CD4-positive, alpha-beta T cell (primary cell): ENCODE measurements at places on chromosomes 3 and 15.
A peak's percentile ranks its signal among the peaks of the same experiment; 100 is the strongest.

DNA sequence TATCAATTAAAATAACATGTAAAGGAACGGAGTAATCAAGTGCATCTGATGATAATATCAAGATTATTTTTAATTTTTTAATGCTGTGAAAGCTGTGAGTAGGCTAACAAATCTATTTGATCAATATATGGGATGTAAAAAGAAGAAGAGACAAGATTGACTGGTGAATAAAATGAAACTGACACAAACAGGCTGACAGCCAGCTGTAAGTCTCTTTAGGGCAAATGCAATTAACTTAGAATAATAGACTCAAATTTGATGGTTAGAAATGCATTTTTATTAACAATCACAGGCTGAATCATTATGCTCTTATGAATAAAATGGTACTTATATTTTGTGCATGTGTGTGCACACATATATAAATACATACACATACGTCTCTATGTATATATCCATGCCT is 68.0 kb downstream of the MDFIC2 start:
- H3K4me1 ChIP-seq: no peaks in the 10 kb centered on the region
- no peak for DNase-seq
- H3K27ac ChIP-seq: no peak overlapping the region
- H3K36me3 ChIP-seq: no peaks in the 10 kb centered on the region

GRCh38 chr3:126267976-126268615 is 87.7 kb upstream of the ALDH1L1 start:
- H3K27me3 ChIP-seq: peaks cover 29% of the 10 kb centered on the region
- H3K4me3 ChIP-seq: no peak overlapping the region
- DNase-seq: no peak
- H3K36me3 ChIP-seq: no peaks in the 10 kb centered on the region
- no peaks in the 10 kb centered on the region for H3K4me1 ChIP-seq

DNA sequence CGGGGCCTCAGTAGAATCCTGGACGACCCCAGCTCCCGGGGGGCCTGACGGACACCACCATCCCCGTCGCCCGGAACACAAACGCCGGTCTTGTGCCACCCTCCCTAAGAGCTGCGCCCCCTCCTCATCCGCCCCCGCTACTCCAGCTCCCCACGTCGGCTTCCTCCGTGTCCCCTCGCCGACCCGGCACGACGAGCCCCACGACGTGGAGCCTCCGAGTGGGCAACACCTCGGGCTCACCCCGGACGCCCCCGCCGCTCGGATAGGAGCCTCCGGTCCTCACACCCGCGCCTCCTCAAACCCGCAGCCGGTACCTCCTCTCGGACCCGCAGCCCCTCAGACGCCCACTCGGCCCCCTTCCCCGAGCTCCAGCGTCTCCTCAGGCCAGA is 525 bp downstream of the NPTN start:
- peak; percentile 37 for DNase-seq
- no peak overlapping the region for H3K27ac ChIP-seq
- peak overlapping the region; percentile 86 for H3K4me3 ChIP-seq
- peaks cover 24% of the 10 kb centered on the region for H3K4me1 ChIP-seq

DNA sequence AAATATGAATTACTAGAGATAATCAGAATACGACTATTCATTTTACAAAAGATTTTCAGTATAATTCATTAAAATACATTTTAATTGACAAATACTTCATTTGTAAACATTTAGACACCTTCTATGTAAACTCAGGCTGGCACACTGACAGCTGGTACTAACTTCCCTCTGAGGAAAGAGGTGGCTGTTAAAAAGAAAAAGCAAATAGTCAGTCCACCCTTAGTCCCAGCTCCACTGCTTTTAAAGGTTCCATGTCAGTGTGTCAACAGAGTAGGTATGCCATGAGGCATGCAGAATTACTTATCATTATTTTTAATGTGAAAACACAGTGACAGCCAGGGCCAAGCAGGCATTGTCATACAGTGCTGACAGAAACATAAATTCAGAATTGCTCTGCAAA is 16.1 kb downstream of the TM6SF1 start:
- no peaks in the 10 kb centered on the region for H3K36me3 ChIP-seq
- no peak overlapping the region for H3K4me3 ChIP-seq
- H3K27ac ChIP-seq: no peak overlapping the region
- no peak for DNase-seq
- H3K27me3 ChIP-seq: no peaks in the 10 kb centered on the region
- no peaks in the 10 kb centered on the region for H3K4me1 ChIP-seq

GRCh38 chr15:52677593-52678467 is 1.4 kb downstream of the ATOSA start:
- no peaks in the 10 kb centered on the region for H3K27me3 ChIP-seq
- H3K4me1 ChIP-seq: peaks cover 14% of the 10 kb centered on the region
- DNase-seq: peak; percentile 42
- peak overlapping the region; percentile 97 for H3K27ac ChIP-seq
- peaks cover 41% of the 10 kb centered on the region for H3K36me3 ChIP-seq
- H3K4me3 ChIP-seq: peak overlapping the region; percentile 94

GRCh38 chr3:44048196-44048924 is 193.3 kb upstream of the TOPAZ1 start:
- H3K27me3 ChIP-seq: no peaks in the 10 kb centered on the region
- no peaks in the 10 kb centered on the region for H3K36me3 ChIP-seq
- H3K4me3 ChIP-seq: no peak overlapping the region
- H3K27ac ChIP-seq: no peak overlapping the region

- H3K4me1 ChIP-seq: no peaks in the 10 kb centered on the region
- no peak overlapping the region for H3K27ac ChIP-seq
Observed at GRCh38 chr3:154764856-154765640, 315.1 kb upstream of the MME start.

GRCh38 chr3:8938021-8938420 is 25.3 kb downstream of the RAD18 start:
- H3K36me3 ChIP-seq: peaks cover 28% of the 10 kb centered on the region
- no peak overlapping the region for H3K4me3 ChIP-seq
- H3K27me3 ChIP-seq: no peaks in the 10 kb centered on the region
- DNase-seq: no peak

GRCh38 chr3:148588291-148588690 is 109.4 kb upstream of the AGTR1 start:
- H3K4me3 ChIP-seq: no peak overlapping the region
- no peak overlapping the region for H3K27ac ChIP-seq
- no peaks in the 10 kb centered on the region for H3K4me1 ChIP-seq
- no peaks in the 10 kb centered on the region for H3K36me3 ChIP-seq
- DNase-seq: no peak
- H3K27me3 ChIP-seq: no peaks in the 10 kb centered on the region

DNA sequence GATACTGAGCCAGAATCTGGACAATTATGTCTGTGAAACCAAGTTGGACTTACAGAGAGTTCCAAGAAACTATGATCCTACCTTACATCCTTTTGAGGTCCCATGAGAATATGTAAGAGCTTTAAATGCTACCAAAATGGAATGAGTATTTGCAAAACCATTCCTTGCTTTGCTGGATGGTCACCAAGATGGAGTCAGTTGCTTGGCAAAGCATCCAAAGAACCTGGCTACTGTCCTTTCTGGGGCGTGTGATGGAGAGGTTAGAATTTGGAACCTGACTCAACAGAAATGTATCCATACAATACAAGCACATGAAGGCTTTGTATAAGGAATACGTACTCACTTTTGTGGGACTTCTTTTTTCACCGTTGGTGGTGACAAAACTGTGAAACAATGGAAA is 36.2 kb downstream of the AP4E1 start:
- DNase-seq: no peak
- peaks cover 39% of the 10 kb centered on the region for H3K36me3 ChIP-seq
- no peaks in the 10 kb centered on the region for H3K27me3 ChIP-seq
- H3K27ac ChIP-seq: no peak overlapping the region

- no peak for DNase-seq
- H3K4me3 ChIP-seq: no peak overlapping the region
- H3K4me1 ChIP-seq: peaks cover 6% of the 10 kb centered on the region
- H3K27ac ChIP-seq: no peak overlapping the region
- H3K27me3 ChIP-seq: peaks cover 1% of the 10 kb centered on the region
- no peaks in the 10 kb centered on the region for H3K36me3 ChIP-seq
Observed at GRCh38 chr3:50268276-50268675, 671 bp upstream of the SEMA3B start.

GRCh38 chr15:69082021-69082502 is 67.6 kb downstream of the NOX5 start:
- DNase-seq: no peak
- H3K27ac ChIP-seq: no peak overlapping the region
- H3K36me3 ChIP-seq: no peaks in the 10 kb centered on the region
- no peaks in the 10 kb centered on the region for H3K4me1 ChIP-seq
- no peaks in the 10 kb centered on the region for H3K27me3 ChIP-seq
- no peak overlapping the region for H3K4me3 ChIP-seq

GRCh38 chr3:149638228-149639092 is 19.4 kb downstream of the WWTR1 start:
- H3K36me3 ChIP-seq: no peaks in the 10 kb centered on the region
- DNase-seq: no peak
- H3K27me3 ChIP-seq: no peaks in the 10 kb centered on the region
- no peaks in the 10 kb centered on the region for H3K4me1 ChIP-seq
- no peak overlapping the region for H3K27ac ChIP-seq

DNA sequence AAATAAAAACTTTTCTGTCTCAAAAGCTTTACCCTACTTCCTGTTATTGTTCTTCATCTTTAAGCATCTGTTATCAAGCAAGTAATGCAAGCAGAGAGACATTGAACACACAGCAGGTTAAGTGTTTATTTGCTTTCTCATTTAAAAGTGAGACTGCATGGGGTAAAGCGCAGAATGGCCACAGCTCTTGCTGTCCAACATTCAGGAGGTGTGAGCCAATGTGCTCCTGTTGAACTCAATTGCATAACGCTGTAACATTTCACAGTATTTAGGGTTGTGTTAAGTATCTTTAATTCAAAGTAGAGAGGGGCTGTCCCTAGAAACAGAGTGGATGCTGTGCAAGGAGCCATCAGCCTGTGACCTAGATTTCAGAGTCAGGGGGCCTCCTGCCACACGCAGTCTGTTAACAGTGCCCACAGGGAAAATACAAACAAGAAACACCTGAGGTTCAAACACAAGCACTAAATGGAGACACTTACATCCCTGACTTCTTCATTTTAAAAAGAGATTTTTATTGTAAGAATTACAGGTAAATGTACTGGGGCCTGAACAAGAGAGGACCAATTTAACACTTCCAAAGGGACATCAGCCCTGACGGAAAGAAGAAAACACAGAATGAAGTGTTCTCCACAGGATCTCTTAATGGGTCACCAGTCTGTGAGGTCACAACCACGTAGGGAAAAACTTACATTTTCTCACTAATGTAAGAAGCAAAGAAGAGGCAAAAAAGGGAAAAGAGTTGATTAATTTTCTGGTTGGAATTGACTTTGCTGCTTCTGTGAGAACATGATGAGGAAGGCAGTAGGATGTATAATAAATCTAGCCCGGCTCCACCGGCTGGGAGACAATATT is 815.1 kb downstream of the VGLL3 start:
- no peak overlapping the region for H3K27ac ChIP-seq
- no peaks in the 10 kb centered on the region for H3K4me1 ChIP-seq
- H3K36me3 ChIP-seq: no peaks in the 10 kb centered on the region
- no peak overlapping the region for H3K4me3 ChIP-seq

DNA sequence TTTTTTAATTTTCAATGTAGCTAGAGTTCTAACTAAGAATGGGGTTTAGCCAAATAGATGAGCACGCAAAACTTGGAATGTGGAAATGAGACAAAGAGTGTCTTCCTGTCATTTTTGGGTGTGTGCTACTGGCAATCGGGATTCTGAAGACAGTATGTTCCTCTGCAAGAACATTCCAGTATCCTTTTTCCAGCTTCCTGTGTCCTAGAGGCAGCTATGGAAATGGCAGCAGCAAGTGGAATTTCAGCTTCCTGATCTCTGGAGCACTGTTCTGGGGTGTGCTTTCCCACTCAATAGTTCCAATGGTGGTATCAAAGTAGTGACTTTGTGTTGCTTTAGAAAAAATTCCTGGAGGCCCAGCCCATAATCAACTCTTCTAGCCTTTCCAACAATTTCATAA is 642.9 kb upstream of the KCNMB2 start:
- H3K36me3 ChIP-seq: no peaks in the 10 kb centered on the region
- H3K27me3 ChIP-seq: no peaks in the 10 kb centered on the region
- no peak overlapping the region for H3K27ac ChIP-seq
- H3K4me3 ChIP-seq: no peak overlapping the region

GRCh38 chr3:50319181-50319893 is 3.2 kb downstream of the HYAL2 start:
- no peak for DNase-seq
- H3K36me3 ChIP-seq: no peaks in the 10 kb centered on the region
- H3K4me3 ChIP-seq: no peak overlapping the region
- peaks cover 73% of the 10 kb centered on the region for H3K4me1 ChIP-seq
- no peaks in the 10 kb centered on the region for H3K27me3 ChIP-seq

GRCh38 chr3:172087602-172088580 is 48.5 kb downstream of the FNDC3B start:
- no peak overlapping the region for H3K4me3 ChIP-seq
- no peaks in the 10 kb centered on the region for H3K4me1 ChIP-seq
- H3K27ac ChIP-seq: peak overlapping the region; percentile 25
- DNase-seq: no peak
- H3K36me3 ChIP-seq: no peaks in the 10 kb centered on the region

- no peak overlapping the region for H3K27ac ChIP-seq
- peaks cover 62% of the 10 kb centered on the region for H3K4me1 ChIP-seq
- H3K4me3 ChIP-seq: no peak overlapping the region
Observed at GRCh38 chr3:187997490-187997889, 156.5 kb upstream of the LPP start.

GRCh38 chr3:11803977-11804892 is 42.5 kb downstream of the TAMM41 start:
- peak; percentile 10 for DNase-seq
- H3K36me3 ChIP-seq: peaks cover 66% of the 10 kb centered on the region
- H3K4me1 ChIP-seq: no peaks in the 10 kb centered on the region
- H3K27ac ChIP-seq: no peak overlapping the region
- no peak overlapping the region for H3K4me3 ChIP-seq

GRCh38 chr3:3800685-3801493 is 1.7 kb downstream of the LRRN1 start:
- no peak for DNase-seq
- peaks cover 19% of the 10 kb centered on the region for H3K4me1 ChIP-seq
- no peak overlapping the region for H3K27ac ChIP-seq
- peaks cover 27% of the 10 kb centered on the region for H3K27me3 ChIP-seq

GRCh38 chr3:120608506-120608905 is 12.4 kb downstream of the NDUFB4 start:
- no peaks in the 10 kb centered on the region for H3K27me3 ChIP-seq
- no peak overlapping the region for H3K27ac ChIP-seq
- H3K36me3 ChIP-seq: no peaks in the 10 kb centered on the region
- no peak overlapping the region for H3K4me3 ChIP-seq

GRCh38 chr3:196971094-196971698 is 2.6 kb upstream of the PIGZ start:
- no peak overlapping the region for H3K4me3 ChIP-seq
- H3K27me3 ChIP-seq: peaks cover 6% of the 10 kb centered on the region
- H3K4me1 ChIP-seq: peaks cover 11% of the 10 kb centered on the region
- DNase-seq: no peak
- H3K36me3 ChIP-seq: no peaks in the 10 kb centered on the region
